Stimulated activated CD4-positive, alpha-beta T cell treated with anti-CD3 and anti-CD28 coated beads, Interleukin-1b, Interleukin-23, amount 100 ng/mL, for 1 hour (primary cell): ENCODE measurements at places on chromosomes 3 and 15.

GRCh38 chr3:26621906-26622620, 509 bp upstream of the LRRC3B start:
- no peak for DNase-seq

DNA sequence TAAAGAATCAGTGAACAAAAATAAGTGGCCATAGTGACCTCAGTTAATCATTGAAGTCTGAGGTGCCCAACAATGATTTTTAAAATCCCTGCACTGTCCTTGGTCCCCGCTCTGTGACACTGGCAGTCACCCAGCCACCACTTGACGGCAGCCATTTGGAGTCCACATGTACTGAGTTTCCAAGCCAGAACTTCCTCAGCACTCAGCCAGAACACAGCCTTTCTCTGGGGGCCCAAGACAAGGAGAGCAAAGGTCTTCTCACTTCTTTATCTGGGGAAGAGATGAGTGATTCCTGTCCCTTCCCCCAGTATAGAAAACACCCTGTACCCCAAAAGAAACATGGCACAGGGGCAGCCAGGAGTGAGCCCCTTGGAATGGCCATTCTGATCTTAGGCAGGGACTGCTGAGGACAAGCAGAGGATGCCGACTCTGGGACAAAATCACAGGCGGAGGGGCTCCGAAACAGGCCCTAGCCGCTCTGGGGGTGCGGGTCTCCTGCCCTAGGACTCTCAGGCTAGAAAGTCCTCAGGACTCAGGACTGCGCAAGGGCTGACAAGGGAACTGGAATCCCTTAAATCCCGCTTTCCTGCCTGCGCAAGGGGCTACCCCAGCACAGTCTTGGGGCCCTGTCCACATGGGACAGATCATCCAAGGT, 12.8 kb downstream of the PAK6 start:
- no peak for DNase-seq

GRCh38 chr3:58370407-58370806, 37.7 kb downstream of the PXK start:
- no peak for DNase-seq

- no peak for DNase-seq
Observed at GRCh38 chr3:188940573-188940932, 231.2 kb upstream of the TPRG1 start.

DNA sequence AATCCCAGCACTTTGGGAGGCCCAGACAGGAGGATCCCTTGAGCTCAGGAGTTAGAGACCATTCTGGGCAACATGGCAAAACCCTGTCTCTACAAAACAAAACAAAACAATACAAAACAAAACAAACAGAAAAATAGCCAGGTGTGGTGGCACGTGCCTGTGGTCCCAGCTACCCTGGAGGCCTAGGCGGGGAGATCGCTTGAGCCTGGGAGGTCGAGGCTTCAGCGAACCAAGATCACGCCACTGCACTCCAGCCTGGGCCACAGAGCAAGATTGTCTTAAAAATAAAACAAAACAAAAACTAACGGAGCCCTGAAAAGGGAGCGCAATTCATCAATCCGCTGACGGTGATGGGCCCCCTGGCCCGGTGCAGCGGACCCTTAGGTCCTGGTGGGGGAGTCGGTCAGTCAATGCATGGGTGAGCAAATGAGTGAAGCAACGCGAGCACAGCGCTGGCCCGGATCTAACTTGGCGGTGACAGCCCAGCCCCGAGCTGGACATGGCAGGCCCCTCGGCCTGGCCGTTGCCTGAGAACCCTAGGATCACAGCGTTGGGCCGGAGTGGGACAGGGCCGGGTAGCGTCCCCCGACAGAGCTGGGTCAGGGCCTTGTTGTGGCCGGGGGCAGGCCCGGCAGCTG, 52.4 kb upstream of the BLM start:
- no peak for DNase-seq

DNA sequence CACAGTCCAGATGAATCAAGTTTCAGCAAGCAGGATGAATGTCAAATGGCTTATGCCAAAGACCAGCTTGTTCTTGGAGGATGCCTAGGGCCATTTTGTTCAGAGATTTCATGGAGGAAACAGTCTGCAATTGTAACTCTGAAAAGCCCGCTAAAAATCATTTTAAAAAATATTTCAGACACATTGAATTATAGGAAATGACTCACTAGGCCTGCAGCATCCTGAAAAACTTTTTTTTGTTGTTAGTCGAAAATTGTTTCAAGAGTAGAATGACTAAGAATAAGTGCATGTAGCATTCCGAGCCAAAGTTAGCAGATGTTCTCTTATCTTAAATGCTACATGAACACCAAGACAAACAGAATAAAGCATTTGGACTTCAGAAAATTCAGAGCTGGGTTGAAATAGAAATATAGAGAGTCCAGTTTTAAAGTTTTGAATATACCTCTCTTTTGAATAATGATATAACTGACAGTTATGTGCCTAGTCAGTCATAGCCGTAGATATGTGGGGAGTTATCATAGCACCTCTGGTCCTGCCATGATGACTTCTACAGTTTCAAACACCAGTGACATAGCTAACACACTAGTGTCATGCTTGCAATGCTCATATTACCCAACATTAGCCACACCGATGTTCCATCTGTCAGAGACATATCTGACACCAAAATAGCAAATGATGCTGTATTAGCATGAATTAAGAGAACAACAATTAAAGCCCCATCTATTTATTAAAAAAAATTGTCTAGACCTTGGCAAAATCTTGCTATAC, 1462.8 kb upstream of the GBE1 start:
- DNase-seq, result no peak

DNA sequence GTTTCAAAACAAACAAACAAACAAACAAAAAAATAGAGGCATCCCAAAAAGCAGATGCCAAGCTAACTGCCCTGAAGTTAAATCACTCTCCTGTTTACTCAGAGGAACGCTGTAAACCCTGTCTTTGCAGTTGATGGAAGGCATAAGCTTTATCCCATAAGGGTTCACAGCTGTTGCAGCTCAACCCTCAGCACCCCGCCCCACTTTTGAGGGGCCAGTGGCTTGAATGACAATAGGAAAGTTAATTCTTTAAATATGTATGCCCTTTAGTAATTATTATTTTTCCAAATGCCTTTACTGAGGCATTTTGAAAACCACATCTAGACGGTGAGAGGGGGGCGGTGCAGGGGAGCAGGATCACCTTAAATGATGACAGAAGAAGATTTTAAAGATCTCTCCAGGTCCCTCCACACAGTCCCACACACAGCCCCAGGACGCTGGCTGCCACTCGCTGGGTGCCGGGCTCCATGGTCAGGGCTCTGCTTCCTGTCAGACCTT, 272.1 kb downstream of the FAM43A start:
- no peak for DNase-seq

DNA sequence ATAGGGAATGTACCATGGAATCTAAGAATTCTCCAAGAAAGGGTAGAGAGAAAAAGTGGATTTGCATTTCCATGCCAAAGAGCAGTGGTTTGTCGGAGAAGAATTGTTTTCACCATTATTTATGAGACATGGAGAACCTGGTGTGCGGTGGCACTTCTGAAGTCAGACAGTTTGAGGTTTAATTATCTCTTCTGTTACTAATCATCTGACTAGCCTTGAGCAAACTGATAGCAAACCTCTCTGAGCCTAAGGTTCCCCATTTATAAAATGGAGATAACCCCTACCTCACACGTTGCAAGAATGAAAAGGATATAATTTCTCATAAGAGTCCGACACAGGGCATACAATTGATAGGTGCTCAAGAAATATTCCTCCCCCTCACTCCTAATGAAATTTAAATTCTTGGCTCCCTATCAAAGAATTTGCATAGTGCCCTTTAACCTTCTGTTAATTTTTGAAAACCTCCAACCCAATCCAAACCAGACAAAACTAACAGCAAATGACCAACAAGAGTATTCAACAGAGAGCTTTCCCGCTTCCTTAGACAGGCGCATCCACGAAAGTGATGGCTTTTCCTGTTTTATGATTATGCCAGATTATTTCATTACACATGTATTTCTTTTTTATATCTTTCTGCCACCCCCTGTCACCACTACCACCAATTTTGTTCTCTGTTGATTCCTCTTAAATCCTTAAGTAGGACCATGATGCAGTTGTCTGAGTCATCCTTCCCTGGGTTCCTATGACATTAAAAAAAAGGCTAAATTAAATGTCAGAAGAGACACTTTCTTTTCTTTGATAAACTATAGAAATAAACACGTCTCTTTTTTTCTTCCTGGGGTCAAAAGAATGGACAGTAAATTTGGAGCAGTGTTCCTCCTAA, 28.5 kb downstream of the TMEM212 start:
- DNase-seq, result no peak

- peak; percentile 25 for DNase-seq
Observed at GRCh38 chr3:112128843-112129727, 4.0 kb downstream of the GCSAM start.

DNA sequence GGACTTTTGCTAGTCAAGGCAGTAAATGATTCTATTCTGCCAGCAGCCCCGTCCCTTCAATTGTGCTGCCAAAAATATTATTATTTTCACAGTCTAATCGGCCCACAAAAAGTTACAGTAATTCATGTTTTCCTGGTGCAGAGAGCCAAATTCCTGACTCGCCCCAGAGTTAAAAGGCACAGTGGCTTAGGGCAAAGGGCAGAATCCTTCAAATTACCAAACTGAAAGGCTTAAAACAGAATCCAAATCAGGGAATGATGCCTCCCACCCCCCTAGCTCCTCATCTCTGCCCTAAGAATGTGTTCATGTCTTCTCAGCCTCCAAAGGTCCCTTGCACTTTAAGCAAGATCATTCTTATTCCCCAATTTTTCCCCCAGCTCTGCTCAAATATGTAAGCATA, 477.8 kb upstream of the PROK2 start:
- no peak for DNase-seq

- DNase-seq, result no peak
Observed at GRCh38 chr3:101936419-101937356, 87.4 kb downstream of the NFKBIZ start.

DNA sequence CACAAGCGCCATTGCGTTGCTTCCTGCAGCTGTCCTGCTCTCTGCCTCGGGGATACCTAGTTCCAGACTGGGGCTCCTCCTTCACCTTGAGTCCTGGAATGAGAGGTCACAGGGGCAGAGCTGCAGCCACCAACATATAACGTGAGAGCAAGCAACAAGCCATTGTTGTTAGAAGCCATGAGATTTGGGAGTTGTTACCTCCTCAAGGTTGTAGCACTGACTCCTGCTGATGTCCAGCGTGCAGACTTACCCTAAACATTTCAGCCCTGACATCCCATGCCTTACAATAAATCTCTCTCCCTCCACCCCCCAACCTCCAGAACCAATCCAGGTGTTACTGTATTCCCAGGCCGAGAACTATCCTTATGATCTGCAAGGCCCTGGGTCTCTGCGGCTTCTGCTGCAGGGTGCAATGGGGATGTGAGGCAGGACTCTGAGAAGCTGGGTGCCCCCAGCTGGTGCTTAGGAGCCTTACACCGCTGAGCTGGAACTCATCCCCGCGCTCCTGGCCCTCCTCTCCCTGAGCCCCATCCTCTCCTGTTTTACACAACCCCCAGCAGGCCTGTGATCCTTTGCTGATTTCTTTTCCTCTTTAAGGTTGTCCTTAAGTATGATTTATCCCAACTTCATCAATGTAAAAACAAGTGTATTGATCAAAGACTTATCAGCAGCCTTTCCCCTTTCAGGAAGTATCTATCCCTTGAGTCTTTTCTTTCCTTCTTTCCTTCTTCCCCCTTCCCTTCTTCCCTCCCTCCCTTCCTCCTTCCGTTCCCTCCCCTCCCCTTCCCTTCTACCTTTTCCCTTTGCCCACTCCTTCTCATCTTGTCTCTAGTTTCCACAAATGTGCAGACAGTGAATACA, 84.2 kb upstream of the ABHD2 start:
- no peak for DNase-seq

- no peak for DNase-seq
Observed at GRCh38 chr3:114697401-114697800, 403.6 kb downstream of the TIGIT start.

DNA sequence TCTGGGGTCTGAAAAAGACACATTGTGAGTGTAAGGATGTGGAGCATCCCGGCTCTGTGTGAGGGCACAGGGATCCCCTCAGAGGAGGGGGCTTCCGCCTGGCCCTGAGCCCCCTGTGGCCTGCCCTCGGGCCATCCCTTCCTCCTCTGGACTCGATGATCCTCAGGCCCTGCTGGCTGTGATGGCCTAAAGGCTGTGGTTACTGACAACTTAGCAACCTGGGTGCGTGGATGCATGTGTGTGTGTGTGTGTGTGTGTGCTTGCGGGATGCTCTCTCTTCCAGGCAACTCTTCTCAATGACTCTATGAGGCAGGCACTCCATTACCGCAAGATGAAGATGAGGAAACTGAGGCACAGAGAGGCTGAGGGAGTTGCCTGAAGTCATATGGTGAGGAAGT, 66.0 kb downstream of the ASB7 start:
- DNase-seq, result no peak

DNA sequence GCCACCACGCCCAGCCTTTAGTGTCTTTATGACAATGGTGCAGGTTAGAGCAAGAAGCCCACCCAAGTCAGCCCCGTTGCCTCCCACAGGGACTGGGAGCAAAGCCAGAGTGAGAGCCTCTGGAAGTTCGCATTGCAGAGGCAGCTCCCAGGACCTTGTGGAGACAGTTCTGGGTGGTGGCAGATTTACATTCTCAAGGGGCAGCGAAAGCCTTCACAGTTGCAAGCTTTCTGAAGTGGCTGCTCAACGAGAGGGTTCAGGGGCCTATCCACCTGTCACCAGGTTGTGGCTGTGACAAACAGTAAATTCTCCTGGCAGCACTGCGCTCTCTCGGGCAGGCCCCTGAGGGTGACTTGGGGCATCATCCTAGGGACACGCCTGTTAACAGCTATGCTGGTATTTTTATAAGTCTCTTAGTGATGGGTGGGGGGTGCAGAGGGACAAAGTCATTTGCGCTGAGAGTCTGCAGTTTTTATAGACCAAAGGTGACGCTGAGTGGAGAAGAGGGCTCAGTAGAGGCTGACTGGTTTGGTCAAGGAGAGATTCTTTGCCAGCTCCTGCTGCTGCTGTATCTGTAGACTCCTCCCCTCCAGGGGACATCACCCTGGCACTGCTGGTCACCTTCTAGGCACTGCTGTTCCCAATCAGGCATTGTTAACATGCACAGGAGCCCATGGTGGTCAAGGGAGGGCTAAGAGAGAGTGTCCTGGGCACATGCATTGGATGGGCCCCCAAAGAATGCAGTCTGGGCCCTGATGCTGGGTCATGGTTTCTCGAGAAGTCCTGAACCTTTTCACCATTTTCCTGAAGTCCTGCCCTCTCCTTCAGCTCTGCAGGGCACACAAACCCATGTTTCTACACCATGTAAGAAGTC, 57.5 kb upstream of the KLF13 start:
- DNase-seq, result no peak

- DNase-seq, result no peak
Observed at GRCh38 chr3:174146008-174146407, 713.1 kb upstream of the NAALADL2 start.

- DNase-seq, result no peak
Observed at GRCh38 chr3:70582803-70583202, 270.4 kb upstream of the MDFIC2 start.

- DNase-seq, result no peak
Observed at GRCh38 chr15:57320631-57321220, 55.6 kb upstream of the CGNL1 start.
